HT-29 (cell line): ENCODE measurements at places on chromosomes 2 and 18. TPM values are rescaled to one million over a fixed set of nuclear protein-coding genes. Genes with fewer than 3 reads are reported as not detected.

The AMER3 gene
- total RNA-seq, result not detected in 2 replicates

The CCDC74A gene
- 5.4 and 5.6 TPM in 2 replicates for total RNA-seq

The SCN3A gene
- total RNA-seq, result 0.03 TPM in 1 of 2 replicates, not detected in the other

The DES gene
- 0.63 TPM in 1 of 2 replicates, not detected in the other for total RNA-seq

The BCL11A gene
- not detected in 2 replicates for total RNA-seq

The ZNF2 gene
- 0.69 and 0.70 TPM in 2 replicates for total RNA-seq

The KIAA2012 gene
- total RNA-seq, result 0.05 TPM in 1 of 2 replicates, not detected in the other

The LRRC30 gene
- not detected in 2 replicates for total RNA-seq

The IL36G gene
- not detected in 2 replicates for total RNA-seq

The PER2 gene
- 26.6 and 28.3 TPM in 2 replicates for total RNA-seq

The CNDP2 gene
- 50.5 and 57.7 TPM in 2 replicates for total RNA-seq

DNA sequence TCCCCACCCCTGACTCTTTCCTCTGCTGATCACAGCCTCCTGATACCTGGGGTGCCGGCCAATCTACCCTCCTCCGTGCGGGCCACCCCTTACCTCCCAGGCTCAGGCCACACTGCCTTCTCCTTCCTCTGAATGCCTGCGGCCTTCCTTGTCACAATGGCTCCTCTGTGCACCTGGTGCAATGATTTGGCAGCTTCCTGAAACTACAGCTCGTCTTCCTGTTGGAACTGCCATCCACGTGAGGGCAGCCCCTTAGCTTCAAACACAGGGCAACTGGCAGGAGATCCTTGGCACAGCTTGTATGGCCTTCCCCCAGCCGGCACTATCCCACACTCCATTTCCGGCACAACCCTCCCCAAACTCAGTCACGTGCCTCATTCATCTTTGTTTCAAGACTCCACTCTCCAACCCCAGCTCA is 69.0 kb downstream of the STPG4 start:
- no peak for DNase-seq

- peak; percentile 9 for DNase-seq
Observed at GRCh38 chr18:73563901-73564472, 583.6 kb downstream of the FBXO15 start.

- DNase-seq, result no peak
Observed at GRCh38 chr18:45596036-45596435, 19.2 kb upstream of the SLC14A2 start.

DNA sequence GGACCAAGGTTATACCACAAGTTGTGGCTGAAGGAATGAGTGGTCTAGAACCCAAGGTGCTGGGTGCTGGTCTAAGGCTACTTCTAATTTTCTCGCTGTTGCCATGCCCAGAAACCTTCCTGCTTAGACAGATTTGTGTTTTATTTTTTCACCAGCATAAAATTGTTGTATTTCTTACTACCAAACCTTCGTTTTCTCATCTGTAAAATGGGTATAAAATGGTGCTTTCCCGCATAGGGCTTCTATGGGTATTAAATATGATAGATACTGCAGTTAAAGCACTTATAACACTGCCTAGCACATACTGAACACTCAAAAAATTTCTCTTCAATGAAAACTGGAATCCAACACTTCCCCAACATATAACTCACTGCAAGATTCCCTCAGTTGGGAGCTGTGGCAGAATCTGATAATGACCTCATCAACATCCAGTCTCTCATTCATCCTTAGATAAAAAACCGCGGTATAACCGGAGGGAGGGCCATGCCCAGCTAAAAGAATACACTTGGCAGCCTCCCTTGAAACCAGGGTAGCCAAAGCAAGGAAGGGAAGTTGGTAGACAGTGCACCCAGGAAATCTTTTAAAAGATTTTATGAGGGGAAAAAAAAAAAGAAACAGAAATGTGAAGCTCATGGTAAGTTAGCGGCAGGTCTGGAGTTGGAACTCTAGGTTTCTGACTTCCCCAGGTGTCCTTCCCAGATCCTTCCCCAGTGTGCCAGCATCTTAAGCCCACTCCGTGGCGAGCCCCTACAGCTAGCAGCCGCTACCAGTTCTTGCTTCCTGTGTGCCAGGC is 1.2 kb downstream of the NEMP2 start:
- no peak for DNase-seq

- DNase-seq, result no peak
Observed at GRCh38 chr2:20577495-20578235, 73.2 kb downstream of the HS1BP3 start.

GRCh38 chr18:2642771-2643170 is 12.8 kb upstream of the SMCHD1 start:
- no peak for DNase-seq

DNA sequence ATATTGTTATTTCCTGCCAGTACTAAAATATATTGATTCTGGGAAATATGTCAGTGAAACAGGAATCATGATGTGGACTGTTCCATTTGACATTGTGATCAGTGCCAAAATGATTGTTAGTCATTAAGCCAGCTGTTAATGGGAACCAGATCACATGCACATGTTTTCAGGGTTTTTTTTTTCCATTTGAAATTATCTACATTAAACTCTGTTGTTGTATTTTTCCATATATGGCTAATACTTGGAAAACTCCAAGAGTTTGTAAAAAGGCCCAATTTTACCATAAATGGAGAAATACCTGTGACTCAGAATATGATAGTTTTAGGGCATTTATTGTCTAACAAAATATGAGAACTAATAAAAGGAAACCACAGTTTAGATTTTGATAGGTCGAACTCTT is 13.4 kb downstream of the ITGAV start:
- no peak for DNase-seq

DNA sequence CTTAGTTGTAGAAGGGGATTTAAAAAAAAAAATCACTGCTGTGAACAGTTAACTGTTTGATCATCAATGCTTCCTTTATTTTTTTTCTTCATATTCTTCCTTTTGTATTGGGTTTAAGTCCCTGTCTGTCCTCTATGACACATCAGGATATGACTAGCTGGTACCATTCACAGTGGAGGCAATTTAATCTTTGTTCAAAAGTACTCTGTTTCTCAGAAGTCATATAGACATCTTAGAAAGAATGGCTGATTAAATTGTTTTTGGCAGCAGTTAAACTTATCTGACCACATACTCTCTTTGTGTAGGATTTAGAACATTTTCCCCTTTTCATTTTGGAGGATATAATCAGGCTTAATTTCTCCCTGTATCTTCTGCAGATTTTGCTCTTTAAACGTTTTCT is 807.8 kb upstream of the CDH2 start:
- DNase-seq, result no peak

GRCh38 chr18:74244554-74244953 is 47.2 kb downstream of the CYB5A start:
- no peak for DNase-seq

GRCh38 chr18:21257386-21257785 is 15.4 kb downstream of the GREB1L start:
- DNase-seq, result no peak

DNA sequence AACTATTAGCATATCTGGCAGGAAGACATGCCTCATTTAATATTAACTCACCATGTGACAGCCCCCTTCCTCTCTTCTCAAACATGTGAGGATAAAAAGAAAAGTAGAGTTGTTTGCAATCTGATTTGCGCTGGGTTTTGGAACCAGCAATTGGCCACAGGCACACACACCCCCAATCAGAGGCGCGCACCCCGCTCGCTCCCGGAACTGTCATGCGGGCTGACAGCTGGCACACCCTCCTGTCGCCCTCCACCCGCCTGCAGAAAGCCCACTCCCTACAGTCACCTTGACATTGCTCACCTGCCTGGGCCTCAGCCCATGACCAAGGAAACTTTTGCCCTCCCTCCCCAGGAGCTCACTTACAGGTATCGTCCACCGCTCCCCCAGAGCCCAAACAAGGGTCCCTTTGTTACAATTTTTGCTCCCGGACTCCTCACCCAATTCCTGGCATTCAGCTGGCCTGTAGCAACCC is 1.1 kb downstream of the COBLL1 start:
- DNase-seq, result no peak

GRCh38 chr2:69644506-69644979 is 1.0 kb upstream of the AAK1 start:
- DNase-seq, result no peak

- no peak for DNase-seq
Observed at GRCh38 chr2:85714841-85715240, 20.7 kb downstream of the GNLY start.

DNA sequence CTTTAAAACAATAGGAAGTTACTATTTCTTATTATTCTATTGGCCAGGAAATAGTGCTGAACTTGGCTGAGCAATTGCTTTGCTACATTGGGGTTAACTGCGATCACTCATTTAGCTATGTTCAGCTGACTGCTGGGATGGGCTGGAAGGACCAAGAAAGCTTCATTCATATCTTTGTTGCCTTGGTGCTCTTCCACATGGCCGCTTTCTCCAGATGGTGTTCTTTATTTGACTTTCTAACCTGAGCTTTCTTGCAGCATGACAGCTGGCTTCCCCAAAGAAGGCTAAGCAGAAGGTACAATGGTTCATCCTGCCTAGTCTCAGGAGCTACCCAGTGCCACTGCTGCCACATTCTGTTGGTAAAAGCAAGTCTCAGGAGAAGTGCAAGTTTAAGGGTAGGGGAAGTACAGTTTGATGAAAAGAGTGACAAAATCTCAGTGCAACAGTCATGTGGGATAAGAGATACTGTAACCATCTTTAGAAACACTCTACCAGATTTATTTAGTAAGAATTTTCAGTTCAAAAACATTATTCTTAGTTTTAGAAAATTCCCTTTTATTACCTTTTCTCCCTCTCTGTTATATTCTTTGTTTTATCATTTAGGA is 180.6 kb upstream of the RBMS1 start:
- DNase-seq, result no peak

- no peak for DNase-seq
Observed at GRCh38 chr2:9678544-9678943, 47.7 kb upstream of the YWHAQ start.

DNA sequence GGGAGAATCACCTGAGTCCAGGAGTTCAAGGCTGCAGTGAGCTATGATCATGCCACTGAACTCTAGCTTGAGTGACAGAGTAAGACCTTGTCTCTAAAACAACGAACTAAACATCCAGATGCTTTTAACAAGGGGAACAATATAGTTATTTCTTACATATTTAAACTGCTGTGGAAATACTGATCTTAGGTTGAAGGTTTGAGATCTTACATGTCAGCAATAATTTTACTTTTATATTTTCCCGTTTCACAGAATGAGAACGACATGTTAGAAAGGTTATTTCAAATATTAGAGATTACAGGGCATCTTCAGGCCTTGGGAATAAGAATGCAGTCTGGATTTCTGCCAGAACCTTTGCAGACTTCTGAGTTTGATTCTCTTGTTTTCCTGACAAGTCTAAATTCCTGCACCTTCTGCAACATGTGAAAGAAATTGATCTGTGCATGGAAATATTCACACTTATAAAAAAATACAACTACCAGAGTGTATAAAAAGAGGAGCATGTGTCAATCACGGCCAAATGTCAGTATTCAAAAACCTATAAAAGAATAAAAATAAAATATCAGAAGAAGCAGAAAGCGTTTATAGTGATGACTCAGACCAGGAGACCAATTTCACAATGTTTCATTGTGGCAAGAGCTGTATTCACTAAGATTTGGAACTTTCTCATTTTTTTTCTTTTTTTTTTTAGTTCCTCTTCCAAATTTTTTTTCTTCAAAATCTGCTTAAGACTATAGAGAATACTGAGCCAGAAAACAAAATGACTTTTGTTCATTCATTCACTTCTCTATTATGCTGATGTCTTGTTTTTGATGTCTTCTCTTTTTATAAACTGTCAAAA is 29.6 kb downstream of the COLEC12 start:
- DNase-seq, result no peak

DNA sequence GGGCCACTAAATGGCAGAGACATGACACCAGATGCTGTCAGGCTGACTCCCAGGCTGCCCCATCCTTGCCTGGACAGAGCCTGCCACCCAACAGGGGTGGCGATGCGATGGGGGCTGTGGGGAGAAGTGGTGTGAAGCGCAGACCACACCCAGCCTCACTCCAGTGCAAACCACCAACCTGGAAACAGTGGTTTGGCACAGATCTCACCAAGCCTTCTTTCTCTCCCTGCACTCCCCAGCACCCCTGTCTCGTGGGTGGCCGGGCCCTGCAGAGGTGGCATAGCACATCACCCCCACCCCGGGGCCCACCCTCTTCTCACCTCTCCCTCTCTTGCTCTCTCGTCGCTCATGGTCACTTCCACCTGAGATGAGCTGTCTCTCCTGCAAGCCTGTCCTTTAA is 32.6 kb downstream of the CIB4 start:
- DNase-seq, result no peak

DNA sequence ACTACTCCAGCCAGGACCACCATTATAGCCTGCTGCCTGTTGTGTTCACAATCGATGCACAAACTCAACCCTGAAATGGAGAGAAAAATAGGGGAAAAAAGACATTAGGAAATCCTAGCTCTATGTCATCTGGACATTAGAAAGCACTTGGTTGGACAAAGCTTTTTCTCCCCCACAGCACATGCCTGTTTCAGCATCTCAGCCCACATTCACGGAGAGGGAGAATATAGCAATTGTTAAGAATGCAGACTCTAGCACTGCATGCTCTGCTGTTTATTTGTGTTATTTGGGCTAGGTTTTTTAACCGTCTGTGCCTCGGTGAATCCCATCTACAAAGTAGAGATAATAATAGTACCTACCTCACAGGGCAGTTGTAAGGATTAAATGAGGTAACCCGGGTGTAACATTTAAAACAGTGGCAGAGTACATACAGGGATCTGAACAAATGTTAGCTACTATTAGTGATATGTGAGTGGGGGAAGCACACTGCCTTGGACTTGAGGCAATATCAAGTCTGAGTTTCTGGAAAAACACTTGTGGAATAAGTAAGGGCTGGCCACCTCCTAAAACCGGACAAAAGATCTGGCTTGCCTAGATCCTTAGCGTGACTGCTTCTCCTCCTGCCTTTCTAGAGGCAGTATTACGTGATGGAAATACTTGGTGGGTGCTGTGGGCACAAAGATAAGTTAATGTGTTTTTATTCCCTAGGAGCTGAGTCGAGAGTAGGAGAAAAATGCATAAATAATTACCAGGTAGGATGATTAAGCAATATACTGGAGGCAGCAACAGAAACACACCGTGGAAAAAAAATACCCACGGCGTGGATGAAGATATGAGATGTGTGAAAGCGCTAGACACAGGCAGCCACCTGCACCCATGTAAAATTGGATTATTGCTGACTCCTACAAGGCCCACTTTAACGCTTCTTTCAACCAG is 1.0 kb upstream of the PPP1CB start:
- DNase-seq, result peak; percentile 51

- DNase-seq, result no peak
Observed at GRCh38 chr2:84487298-84487996, 28.4 kb upstream of the SUCLG1 start.

DNA sequence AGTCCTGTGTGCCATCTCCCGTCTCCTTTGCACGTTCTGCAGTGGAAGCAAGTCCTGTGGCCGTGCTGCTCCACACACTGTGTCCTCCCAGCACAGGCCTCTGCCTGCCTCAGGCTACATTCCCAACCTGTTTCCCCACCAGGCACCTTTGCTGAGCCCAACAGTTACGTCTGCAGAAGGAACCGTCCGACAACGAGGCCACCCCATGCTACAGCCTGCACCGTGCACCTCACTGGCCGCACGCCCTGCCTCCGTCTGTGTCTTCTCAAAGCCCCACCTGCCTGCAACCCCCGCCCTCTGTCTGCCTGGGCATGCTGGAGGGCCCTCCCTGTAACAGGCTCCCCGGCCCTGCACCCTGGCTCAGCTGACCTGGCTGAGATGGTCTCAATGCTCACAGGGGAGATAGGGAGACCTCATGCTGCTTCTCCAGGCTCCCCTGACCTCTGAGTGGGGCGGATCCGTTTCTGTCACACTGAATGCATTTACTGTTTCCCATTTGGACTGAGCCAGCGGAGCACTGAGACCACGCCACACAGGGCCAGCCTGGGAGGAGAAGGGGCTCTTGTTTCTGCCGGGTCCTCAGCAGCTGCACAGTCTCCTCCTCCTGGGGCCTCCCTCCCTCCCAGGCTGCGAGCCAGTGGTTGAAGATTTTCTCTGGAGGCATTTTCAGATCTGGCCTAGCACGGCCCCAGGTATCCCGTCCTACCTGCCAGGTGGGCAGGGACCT is 109.1 kb upstream of the OTOS start:
- no peak for DNase-seq
